ENCODE measurements at places on chromosomes 5 and 9. TPM values are rescaled to one million over a fixed set of nuclear protein-coding genes. Genes with fewer than 3 reads are reported as not detected.

DNA sequence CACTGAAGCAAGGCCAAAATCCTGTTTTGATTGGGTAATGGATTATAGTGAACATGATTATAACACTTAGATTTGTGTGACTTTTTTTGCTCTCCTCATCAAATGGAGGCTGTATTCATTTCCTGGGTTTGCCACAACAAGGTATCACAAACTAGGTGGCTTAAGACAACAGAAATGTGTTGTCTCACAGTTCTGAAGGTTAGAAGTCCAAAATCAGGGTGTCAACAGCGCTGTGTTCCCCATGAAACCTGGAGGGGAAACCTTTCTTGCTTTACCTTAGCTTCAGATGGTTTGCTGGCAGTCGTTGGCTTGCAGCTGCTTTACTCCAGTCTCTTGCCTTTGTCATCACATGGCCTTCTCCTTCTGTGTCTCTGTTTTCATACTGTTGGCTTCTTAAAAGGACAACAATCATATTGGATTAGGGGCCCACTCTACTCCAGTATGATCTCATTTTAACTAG lies 32.4 kb downstream of the CDC42SE2 start:
- DNase-seq = no peak

- no peak for DNase-seq
Measured at GRCh38 chr5:2187687-2188086, 305.0 kb upstream of the IRX4 start.

DNA sequence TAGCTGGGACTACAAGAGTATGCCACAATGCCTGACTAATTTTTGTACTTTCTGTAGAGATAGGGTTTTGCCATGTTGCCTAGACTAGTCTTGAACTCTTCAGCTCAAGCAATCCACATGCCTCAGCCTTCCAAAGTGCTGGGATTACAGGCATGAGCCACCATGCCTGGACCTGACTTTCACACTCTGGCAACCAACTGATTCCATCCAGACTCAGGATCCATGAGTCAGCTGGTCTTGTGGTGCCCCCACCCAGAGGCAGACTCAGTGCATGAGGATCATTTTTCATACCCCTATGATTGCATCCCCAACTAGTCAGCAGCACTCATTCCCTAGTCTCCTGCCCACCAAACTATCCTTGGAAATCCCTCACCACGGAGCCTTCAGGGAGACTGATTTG lies 375.9 kb downstream of the ANXA1 start:
- DNase-seq = no peak

DNA sequence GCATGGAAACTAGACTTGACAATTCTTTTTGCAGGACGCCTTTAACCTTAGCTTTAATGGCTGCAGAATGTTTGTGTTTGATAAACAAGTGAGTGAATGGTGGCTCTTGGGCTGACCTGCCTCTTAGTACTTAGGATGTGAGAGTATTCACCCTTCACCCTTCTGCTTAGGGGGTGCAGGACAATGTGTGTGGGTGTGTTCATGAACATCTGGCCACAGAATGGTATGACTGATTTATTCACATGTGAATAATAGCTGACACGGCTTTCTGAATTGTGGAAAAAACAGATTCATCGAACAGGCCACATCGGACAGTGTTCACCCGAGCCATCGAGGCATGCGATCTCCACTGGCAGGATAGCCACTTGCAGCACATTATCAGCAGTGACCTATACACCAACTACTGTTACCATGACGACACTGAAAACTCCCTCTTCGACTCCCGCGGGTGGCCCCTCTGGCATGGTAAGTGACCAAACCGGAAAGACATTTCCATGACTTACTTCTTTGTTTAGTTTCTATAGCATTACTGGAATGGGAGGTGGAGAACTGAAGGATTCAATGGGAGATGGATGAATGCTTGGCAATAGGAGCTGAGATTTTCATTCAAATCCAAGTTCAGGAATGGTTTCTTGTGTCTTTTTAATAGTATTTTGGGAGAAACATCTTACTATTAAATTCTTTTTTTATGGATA lies 193.6 kb downstream of the ZSWIM6 start:
- DNase-seq = no peak

Gene PCDHB6
- not detected for total RNA-seq

Data from activated CD4-positive, alpha-beta T cell treated with anti-CD3 and anti-CD28 coated beads for 36 hours (primary cell).